Dermis blood vessel endothelial cell (primary cell): ENCODE measurements at places on chromosomes 1 and 21. TPM values are rescaled to one million over a fixed set of nuclear protein-coding genes. Genes with fewer than 3 reads are reported as not detected.
A peak's percentile ranks its signal among the peaks of the same experiment; 100 is the strongest.

The RHCE gene
- 0.34 and 0.93 TPM in 2 replicates for total RNA-seq

GRCh38 chr1:203229471-203230135 is at the start of gene CHIT1:
Gene CHIT1 (minus strand): TSS chr1:203229673. CDS start chr1:203229636, 37 bp downstream.
- DNase-seq = no peak

DNA sequence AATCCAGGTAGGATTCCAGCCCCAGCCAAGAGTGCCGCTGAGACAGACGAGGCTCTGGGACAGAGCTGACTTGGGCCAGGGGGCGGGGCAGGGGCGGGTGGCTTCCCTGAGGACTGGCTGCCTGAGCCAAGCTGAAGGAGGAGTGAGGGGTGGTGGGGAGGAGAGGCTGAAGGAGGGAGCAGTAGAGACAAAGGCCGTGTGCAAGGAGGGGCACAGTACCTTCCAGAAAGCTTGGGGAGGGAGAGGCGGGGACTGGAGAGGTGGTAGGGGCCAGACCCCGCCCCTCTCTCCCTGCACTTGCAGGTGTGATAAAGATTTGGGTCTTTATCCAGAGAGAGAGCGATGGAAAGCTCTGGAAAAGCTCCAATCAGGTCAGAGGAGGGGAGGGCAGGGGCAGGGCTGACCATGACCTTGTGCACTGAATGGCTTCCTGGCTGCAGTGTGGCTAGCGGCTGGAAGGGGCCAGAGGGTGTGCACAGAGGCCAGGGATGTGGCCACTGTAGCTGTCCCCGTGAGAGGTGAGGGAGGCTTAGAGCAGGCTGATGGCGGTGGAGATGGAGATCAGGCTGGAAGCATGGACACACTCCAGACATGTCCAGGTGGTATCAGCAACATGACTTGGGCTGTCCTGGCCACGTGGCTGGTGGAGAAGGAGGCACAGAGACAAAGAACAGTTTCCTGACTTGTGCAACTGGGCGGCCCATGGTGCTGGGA is 6.7 kb upstream of the EPHA8 start:
- no peak for DNase-seq

The KPRP gene
- total RNA-seq = not detected in 2 replicates

DNA sequence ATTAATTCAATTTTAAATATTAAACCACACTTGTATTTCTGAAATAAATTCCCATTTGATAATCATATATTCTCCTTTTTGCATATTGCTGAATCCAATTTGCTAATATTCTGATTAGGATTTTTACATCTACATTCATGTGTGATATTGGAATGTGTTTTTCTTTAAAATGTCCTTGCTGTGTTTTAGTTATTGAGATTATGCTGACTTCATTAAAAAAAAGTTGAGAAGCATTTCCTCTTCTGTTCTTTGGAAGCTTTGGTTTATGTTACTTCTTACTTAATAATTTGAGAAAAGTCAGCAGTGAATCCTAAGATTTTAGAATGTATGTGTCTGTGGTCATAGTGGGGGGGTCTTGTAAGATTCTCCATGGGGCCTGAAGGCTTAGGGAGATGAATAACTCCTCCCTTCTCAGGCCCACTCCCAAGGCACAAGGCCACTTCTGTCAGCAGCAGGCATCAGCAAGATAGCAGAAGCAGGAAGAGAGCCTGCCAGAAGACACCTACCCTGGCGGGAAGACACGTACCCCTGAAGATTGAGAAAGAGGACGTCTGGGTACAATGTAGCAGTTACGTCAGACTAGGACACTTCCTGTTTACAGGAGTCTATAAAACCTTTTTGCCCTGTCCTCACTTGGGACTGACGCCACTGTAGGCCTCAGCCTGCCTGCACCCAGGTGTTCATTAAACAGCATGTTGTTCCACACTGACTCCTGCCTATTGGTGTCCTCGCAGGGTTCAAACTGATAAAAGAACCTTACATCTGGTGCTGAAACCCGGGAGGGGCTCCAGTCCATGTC is 56.9 kb downstream of the ODF2L start:
- no peak for DNase-seq

The CASZ1 gene
- 4.3 and 10.8 TPM in 2 replicates for total RNA-seq

GRCh38 chr1:59061876-59062275 is 235.0 kb upstream of the FGGY start:
- peak; percentile 94 for DNase-seq

The CCDC27 gene
- not detected in 2 replicates for total RNA-seq

The HSD11B1 gene
- total RNA-seq = not detected in 2 replicates
